Activated T-cell treated with anti-CD3 and anti-CD28 coated beads for 4 hours (primary cell): ENCODE measurements at places on chromosomes 12 and 14.
A peak's percentile ranks its signal among the peaks of the same experiment; 100 is the strongest.

DNA sequence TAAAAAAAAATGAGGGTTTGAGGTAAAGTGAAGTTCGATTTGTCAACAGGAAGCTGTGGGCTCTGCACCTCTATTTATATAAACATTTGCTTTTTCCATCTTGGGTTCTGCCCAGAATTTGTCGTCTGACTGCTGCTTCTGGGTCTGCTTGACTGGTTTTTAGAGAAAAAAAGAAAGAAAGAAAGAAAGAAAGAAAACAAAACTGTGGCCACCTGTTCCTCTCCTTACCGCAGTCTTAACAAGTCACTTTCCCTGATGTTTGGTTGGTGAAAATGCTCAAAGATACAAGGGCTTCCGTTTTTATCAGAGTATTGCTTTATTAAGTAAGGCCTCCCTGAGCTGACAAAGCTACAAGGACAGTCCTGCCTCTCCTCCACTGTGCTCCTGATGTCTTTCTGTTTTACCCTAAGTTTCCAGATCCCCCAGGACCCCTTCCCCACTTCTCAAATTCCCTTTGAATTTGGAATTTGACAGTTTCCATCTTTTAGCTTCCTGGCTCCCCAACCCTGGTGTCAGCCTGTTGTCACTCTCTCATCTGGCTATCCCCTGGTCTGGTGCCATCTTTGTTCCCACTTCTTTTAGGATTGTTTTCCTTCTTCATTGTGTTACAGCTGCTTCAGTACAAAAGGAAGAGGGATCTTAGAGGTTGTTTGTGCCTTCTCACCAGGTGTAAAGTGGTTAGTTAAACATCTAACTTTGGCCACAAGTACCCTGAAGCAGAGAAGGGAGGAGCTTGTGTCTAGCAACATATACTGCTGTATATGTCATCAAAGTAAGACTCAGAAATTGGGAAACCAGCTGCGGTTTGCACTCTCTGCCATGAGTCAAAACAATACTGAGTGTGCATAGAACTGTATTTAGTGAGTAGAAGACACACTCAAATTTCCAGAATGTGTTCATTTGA, 18.0 kb downstream of the MFAP5 start:
- peak; percentile 31 for DNase-seq

- no peak for DNase-seq
These were observed 32.8 kb downstream of the ARHGAP5 start for GRCh38 chr14:32109676-32110547.

DNA sequence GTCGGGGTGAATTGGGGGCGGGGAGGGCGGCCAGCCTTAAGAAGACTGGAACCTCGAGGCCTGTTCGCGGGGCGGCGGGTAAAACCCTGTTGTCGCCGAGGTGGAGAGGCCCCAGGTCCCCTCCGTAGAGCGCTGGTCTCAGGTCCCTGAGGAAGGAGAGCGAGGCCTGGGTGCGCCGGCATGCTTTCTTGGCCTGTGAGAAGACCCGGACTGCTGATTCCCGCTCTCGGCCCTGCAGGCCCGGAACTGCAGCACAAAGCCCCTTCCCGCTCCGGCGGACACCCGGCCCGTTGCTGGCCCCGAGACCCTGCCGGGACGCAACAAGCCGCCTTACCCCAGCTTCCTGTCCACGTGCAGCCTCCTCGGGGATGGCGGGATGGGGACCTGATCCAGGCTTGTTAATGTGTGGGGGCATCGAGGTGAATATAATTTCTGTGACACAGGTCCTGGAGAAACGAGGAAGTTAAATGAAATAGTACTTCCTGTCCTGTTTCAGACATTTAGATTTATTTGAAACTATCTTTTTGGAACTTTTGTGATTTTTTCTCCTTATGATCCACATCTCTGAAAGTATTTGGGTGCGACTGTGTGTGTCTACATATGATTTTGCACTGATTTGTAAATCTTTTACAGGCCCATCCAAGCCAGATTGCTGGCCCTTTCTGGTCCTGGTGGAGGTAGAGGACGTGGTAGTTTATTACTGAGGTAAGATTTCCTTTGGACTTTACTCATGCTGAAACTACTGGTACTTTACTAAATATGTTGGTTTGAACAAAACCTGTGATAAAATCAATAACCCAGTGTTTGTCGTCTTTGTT, 600 bp downstream of the PNN start:
- DNase-seq, result no peak

DNA sequence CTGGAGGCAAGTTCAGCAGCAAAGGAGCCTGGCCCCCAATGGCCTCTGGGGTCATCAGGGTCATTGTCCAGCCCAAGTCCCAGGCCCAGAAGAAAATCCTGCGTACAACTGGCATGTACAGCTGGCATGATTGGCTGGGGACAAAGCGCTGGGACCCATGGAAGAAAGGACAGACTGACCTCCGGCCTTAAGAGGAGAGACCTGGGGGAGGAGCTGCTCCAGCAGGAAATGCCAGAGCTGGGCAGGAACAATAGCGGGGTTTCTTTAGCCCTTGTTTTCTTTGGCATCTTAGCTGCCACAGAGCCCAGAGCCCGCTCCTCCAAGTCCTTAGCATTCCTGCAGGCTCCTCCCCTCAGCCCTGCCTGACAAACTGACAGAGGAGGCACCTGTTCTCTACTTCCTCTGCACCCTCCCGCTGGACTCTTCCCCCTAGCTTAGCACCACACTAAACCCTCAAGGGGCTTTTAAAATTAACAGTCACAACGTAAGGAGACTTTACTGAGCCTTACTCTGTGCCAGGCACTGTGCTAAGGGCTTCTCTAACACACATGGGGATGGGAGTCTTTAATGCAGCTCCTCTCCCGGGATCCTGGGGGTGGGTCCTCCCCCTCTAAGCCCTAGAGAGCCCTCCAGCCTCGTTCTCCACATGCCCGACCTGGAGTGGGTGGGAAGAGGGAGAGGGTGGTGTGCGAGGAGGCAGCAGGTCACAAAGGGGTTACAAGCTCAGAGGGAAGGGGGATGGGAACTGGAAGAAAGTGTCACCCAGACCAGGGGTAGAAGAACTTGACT, 1.8 kb upstream of the AQP5 start:
- no peak for DNase-seq

DNA sequence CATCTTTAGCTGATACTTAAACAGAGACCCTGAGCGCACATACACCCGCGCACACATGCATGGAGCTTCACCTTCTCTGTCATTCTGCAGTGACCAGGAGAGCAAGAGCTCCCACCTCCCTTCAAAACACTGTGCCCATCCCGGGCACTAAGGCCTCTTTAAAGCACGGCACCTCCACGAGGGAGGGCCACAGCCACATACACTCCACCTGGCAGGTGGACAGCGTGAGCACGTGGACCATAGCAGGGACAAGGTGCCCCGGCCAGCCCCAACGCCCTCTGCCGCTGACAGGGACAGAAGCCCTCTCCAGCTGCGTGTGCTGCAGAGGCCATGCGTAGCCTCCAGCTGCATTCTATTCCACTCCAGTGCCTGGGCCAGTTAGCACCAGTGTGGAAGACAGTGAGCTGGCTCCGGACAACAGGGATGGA, 5.4 kb downstream of the GAPDH start:
- DNase-seq, result no peak

DNA sequence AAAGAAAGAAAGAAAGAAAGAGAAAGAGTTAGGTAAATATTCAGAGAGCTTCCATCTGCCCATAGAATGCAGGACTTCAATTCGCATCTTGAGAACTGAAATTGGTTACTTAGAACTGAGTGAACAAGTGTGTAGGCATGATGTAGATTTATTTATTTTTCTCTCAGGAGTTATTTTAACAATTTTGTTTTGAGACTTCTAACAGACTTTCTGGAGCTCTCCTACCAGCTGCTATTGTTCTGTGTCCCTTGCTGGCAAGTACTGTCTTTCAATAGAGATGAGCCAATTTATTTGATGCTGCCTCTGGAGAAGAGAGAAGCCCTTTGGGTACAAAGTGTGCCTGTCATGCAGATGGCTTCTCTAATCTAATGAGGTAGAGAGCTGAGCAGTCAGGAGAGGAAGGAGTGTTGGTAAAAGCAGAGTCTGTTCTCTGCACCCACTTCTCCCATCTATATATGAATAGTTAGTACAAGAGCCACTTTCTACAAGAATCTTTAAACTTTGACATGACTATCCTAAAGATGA, 67.0 kb downstream of the SYT1 start:
- no peak for DNase-seq

DNA sequence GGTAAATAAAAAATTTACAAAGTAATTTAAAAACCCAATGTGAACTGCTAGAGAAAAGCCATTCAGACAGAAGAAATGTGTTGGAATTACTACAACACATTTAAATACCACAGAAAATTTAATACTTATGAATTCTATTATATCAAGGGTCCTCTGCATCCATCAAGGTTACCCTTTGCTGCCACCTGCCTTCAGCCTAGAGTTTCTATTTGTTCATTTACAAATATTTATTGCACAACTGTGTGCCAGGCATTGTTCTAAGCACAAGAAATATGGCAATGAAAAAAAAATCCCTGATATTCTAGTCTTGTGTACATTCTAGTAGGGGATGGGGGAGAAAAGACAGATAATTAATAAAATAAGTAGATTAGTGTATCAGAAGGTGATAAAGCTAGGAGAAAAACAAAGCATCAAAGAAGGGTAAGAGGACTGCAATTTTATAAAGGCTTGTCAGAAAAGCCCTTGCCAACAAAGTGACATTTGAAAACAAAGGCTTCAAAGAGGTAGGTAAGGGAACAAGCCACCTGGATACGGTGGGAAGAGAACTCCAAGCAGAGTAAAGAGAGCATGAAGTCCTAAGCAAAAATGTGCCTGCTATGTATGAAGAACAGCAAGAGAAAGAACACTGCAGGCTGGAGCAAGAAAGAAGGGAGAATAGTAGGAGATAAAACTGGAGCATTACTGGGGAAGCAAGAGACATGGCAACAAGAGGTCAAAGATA, 59.1 kb upstream of the SLC6A13 start:
- no peak for DNase-seq

- no peak for DNase-seq
These were observed 249.1 kb upstream of the FAR2 start for GRCh38 chr12:28899951-28900350.

GRCh38 chr12:89280833-89281538, 71.3 kb downstream of the DUSP6 start:
- DNase-seq, result no peak
